Cerebellar nuclear complex (tissue), 1 donor: ENCODE measurements at places on chromosomes 16 and 17.

DNA sequence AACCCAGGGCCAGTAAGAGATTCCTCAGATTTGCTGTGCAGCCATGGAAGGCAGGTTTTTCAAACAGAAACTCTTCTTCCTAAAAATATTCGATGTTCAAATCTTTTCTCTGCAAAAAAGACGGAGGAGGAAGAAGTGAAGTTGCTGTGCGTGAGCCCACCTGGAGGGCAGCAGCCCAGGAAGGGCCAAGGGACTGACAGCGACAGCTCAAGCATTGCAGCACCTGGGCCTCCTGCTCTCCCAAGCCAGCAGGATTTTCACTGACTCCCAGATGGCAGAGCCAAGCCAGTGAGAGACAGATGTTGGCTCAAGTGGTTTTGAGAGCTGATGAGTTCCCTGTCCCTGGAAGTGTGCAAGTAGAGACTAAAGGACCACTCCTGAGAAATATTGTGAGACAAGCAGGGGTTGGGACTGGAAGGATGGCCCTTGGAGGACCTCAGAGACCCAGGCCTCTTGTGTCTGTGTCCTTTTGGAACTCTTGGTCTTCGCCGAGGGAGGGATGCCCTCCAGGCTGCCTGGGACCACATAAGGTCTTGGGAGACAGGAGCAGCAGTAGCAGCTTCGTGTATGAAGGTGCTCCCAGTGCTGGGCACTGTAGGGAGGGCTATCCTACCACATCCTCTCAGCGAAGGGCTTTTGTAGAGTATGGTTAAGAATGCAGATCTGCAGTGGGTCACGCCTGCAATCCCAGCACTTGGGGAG lies 29.3 kb upstream of the TNFRSF13B start:
- DNase-seq: no peak

GRCh38 chr17:13539421-13539820 lies 62.3 kb downstream of the HS3ST3A1 start:
- no peak for DNase-seq

DNA sequence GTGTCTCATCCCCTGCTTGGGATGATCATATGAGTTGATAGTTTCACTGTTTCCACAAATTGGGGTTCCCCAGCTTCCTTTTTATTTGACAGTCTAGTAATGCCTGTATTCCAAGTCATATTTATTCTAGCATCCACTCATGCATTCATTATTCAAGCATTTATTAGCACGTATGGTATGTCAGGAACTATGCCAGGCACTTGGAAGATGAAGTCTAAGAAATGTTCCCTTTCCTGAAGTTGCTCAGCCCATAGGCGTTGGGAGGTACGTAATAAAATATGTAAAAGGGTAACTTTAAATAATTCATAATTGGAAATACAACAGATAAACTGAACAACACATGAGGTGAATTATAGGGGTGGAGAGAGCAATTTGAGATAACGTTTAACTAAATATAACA lies 338.0 kb upstream of the MAF start:
- DNase-seq: no peak

DNA sequence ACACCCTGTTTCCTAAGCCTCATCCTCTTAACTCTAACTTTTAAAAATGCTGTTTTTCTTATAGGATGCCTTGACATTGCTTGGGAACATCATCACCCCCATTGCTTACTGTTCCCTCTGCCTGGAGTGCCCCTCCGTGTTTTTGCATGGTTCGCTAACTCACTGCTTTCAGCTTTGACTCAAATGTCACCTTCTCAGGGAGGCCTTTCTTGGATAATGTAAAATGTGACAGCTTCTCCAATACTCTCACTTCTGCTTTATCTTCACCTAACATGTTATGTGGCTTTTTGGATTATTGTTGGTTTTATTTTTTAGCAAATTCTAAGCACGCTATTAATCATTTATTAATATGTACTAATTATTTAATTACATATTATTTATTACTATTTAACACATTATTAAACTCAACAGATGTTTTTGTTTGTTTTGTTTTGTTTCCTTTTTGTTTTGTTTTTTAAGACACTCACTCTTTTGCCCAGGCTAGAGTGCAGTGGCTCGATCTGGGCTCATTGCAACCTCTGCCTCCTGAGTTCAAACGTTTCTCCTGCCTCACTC lies 3.8 kb downstream of the CRYM start:
- no peak for DNase-seq

DNA sequence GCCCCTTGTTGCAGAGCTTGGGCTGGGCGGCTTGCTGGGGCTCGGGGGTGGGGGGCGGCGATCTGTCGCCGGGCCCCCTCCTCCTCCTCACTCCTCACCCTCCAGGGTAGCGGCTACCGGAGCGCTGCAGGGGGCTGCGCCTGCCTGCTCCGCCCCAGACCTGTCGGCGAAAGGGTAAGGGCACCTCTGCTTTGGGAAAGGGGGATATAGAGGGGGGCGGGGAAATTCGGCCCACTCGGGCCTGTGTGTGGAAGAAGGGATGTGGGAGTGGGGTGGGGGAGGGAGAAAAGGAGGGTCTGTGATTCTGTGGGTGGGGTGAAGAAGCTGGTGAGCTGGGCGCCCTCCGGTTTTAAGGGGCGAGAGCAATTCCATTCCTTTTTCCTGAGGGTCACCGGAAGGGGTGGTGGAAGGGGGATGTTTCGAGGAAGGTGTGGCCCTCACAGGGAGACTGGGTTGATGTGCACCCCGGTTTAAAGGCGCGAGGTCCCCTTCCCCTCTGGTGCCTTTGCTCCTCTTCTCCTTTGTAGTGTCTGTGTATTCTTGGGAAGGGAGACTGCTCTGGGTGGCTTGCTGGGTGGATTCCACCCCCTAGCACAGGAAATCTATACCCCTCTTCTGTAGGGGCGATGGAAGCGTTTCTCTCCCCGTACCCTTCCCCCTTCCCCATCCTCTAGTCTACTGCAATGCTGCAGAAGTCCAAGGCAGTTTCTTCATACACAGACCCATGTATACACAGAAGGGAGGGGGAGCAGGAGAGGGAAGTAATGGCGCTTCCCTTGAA lies 878 bp downstream of the TAOK1 start:
- DNase-seq: no peak

DNA sequence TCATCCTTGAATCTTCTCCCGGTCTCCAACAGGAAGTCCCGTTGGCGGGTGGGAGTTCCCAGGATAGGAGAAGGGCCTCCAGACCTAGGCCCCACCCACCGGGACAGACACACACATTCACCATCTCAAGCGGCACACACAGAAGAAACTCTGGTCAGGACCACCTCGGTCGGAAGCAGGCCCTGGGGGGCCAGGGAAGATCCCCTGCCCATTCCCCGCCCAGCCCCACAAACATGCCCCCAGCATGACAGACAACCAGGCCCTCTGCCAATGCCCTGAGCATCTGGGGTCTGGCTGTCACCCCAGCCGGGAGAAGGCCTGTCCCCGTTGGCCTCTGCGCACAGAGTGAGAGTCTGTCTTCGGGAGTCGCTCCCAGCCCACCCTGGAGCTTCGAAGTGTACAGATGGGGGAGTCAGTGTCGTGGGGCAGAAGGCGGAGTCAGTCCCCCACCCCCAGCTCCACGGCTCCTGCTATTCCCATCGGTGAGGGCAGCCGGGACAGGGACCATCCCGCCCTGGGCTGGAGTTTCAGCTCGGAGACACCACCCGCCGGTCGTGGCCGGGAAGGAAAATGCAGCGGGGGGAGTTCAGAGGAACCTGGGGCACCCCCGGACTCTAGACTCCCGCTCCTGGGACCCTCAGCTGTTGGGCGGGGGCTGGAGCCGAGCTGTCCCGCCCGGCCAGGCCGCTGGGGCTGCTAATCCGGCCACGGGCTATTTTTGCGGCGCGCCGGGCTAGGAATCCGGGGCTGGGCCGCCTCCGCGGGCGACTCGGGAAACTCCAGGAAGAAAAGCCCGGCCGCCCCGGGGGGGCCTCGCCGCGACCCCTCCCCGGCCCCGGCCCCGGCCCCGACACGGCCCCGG lies 660 bp downstream of the RHBDF1 start:
- no peak for DNase-seq

- no peak for DNase-seq
These were observed 5.2 kb upstream of the OR4D2 start for GRCh38 chr17:58161566-58161965.
